ENCODE measurements at places on chromosomes 2 and 18. TPM values are rescaled to one million over a fixed set of nuclear protein-coding genes. Genes with fewer than 3 reads are reported as not detected.

PLEKHA3 gene
- total RNA-seq, result 24.1 TPM

EPB41L3 gene
- total RNA-seq, result 10.4 TPM

ADAM23 gene
- total RNA-seq, result 1.3 TPM

C1QL2 gene
- not detected for total RNA-seq

RAB6C gene
- not detected for total RNA-seq

GPR39 gene
- not detected for total RNA-seq

PSMA8 gene
- total RNA-seq, result 2.0 TPM

LIMS4 gene
- total RNA-seq, result 0.16 TPM

MOCOS gene
- 0.11 TPM for total RNA-seq

ABCG5 gene
- not detected for total RNA-seq

BMP10 gene
- total RNA-seq, result not detected

SF3B1 gene
- total RNA-seq, result 262 TPM

TUBB6 gene
- 5.4 TPM for total RNA-seq

KIF1A gene
- total RNA-seq, result 4.6 TPM

REG3G gene
- not detected for total RNA-seq

ALK gene
- total RNA-seq, result not detected

REG3A gene
- not detected for total RNA-seq

KLHL41 gene
- total RNA-seq, result not detected

COLEC12 gene
- not detected for total RNA-seq

TCF23 gene
- not detected for total RNA-seq

ALPI gene
- total RNA-seq, result not detected

IL36A gene
- not detected for total RNA-seq

C2orf92 gene
- total RNA-seq, result 7.4 TPM

CNGA3 gene
- total RNA-seq, result not detected

TEX261 gene
- 48.5 TPM for total RNA-seq

DSC1 gene
- total RNA-seq, result 0.05 TPM

NT5C1B gene
- total RNA-seq, result not detected

PAIP2B gene
- total RNA-seq, result 3.0 TPM

MROH2A gene
- total RNA-seq, result not detected

ANKRD30B gene
- not detected for total RNA-seq

FAM210A gene
- total RNA-seq, result 46.8 TPM

FAM237A gene
- total RNA-seq, result not detected

KCNG2 gene
- total RNA-seq, result not detected

MYO7B gene
- 1.5 TPM for total RNA-seq

SERPINB5 gene
- not detected for total RNA-seq

LINC00305 gene
- total RNA-seq, result not detected

CCDC148 gene
- total RNA-seq, result 0.23 TPM
